Activated naive CD4-positive, alpha-beta T cell (primary cell): ENCODE measurements at places on chromosomes 13 and 19.

DNA sequence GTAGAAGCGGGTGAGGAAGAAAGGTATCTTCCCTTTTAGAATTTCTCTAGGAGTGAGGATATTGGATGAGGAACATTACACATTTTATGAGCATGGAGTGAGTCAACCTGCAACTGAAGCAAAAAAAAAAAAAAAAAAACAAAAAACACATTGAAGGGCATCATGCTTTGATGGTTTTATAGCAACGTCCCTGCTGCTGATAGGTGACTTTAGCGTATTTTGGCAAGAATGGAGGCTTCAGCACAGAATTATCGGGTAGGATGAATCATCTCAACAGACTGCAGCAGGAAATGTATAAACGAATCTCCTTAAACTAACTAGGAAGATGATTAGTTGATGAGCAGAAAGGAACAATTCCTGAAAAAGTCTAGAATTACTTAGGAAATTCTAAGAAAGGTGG, 1359.6 kb upstream of the ATXN8OS start:
- DNase-seq: no peak

DNA sequence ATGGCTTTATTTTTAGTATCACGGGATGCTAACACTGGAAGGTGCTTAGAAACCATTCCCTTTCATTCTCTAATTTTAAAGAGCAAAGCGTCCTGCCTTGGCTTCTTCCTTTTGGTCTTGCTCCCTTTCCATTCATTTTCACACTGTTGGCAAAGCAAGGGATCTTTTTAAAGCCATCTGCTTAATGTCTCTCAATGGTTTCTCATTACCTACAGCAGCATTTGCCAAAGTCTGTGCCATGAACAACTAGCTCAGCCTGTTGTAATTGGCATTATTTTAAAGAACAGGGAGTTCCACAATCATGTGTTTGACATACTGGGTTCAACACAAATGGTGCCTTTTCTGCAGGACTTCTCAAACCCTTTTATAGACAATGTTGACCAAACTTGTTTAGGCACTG, 444.3 kb downstream of the GPC6 start:
- no peak for DNase-seq

DNA sequence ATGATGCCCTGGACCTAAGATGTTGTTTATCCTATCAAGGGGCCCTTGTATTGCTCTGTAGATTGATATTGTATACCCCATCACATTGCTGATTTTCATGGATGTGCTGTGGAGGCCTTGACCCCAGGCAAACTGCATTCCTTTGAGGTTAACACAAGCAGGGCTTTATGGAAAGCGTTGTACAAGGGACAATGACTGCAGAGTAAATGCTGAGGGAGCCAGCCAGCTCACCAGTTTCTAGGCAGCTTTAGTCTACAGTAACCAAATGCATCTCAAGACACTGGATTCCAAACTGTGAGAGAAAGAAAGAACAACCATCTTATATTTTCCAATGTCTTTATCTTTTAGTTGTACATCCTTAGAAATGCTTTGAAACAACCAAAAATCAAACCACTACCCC, 34.1 kb upstream of the EDNRB start:
- no peak for DNase-seq

- DNase-seq: no peak
Measured at GRCh38 chr13:72694314-72694713, 33.1 kb downstream of the MZT1 start.

DNA sequence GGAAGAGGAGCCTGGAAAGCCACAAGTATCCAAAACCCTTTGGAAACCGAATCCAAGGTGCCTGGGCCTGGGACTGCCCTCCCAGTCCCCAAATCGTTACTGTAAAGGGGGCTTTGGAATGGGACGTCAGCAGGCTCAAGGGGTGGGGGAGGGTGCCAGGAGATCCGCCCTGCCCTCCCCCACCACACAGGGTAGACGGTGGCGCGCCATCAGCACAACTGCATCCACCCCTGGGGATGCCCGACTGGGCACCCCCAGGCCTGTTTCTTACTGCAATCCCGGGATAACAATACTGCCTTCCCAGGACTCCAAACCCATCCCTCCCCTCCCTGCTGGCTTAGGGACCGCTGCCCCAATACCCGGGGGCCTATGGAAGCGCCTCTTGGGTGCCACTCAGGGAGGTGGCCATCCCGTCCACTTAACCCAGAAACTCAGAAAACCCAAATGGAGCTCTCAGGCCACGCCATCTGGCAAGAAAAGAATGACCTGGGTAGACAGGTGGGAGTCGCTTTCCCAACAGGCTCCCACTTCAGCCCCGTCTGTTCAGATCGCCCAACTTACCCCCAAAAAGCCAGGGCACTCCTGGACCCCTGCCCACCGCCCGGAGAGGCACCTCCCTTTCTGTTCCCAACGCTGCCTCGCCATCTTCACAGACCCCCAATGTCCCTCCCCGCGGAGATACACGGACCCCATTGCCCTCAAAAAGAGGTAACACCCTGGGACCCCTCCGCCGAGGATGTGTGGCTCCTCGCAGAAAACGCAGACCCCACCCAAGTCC, 2.4 kb downstream of the KLF16 start:
- no peak for DNase-seq
